ENCODE measurements at places on chromosomes 2 and 18.

DNA sequence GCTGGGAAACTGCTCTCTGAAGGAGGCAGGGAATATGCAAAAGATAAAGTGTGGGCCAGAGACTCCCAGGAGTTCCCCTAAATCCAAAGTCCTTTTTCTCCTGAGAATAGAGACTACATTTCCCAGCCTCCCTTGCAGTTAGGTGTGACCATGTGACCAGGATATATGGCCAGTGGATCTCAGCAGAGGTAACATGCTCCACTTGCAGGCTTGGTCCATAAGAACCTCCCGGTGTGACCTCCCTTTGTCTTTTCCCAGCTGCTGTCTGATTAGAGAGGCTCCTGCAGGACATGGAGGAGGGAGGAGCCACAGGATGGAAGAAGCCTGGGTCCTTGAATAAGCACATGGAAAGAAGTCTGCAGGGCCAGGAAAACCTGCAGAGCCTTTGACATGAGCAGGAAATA, 76.2 kb downstream of the TGFA start:
- DNase-seq: no peak

DNA sequence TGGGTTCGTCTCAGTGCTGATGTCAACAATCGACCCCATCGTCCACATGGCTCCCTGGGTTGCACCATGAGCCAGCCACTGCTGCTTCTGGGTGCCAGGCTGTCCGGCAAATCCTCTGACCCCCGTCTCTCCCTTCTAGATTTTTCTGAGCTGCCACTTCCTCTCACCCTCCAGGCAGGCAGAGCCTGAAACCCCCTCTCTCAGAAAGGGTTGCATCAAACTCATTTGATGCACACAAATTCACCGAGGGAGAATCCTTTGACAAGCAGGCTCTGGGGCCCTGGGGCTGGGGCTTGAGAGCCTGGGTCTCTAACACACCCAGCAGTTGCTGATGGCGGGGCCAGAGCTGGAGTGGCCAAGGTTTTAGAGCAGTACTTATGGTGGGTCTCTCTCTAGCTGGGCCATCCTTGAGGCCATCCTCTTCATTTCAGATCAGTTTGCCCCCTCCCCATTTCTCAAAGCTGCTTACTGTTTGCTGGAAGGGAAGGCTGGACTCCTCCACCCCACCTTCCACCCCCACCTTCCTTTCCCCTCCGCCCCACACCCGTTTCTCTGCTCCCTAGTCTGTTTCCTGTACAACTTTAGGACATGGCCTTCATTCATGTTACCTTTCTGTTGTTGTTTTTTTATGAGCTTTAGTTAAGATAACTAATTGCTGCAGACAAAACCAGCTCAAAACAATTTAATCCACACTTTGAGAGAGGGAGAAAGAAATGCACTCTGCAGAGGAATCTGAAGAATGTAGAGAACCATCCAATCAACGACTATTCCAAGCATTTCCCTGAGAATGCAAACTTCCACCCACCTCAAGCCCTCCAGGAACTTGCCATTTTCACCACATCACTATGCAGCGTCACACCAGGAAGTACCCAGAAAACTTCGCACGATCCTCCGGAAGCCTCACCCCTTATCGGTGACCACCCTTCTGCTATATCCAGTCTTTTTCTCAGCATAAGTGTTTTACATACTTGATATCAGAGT, 69.5 kb downstream of the ARL4C start:
- DNase-seq: peak; percentile 69

- DNase-seq: no peak
Measured at GRCh38 chr2:230410861-230411569, 5.0 kb upstream of the SP100 start.

DNA sequence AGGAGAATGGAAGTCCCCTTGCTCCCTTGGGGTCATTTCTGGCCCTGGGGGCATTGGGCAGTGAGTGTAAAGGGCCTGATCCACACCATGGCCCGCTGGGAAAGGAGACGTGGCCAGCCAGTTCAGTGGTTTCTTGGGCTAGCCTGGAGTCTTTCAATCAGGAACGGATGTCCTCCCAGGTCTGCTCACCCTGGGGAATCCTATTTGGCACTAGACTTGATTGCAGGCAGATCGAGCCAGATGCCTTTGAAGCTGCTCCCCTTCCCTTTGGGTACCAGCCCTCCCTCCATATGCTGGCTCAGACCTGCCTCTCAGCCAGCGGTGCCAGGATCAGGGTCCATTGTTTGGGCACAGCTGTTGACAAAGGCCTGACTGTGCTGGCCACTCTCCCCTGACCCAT, 11.0 kb downstream of the FBLN7 start:
- DNase-seq: no peak

DNA sequence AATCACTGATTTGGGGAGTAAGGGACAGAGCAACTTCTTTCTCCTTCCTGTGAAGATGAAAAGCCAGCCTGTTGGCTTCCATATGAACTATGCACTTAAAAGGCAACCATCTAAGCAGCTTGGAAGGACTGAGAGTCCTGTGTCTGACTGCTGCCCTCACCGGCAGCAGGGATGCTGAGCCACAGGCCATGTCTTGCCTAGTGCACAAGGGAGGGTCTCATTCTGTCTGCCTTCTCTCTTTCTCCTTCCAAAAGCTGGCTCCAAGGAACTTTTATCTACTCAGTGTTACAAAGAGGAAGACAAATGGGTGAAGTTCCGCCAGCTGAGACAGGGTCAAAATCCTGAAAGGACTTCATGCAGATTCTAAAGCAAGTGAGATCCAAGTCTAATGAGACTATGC, 146.3 kb downstream of the MTCL1 start:
- DNase-seq: no peak

GRCh38 chr2:146228020-146228393, 1616.8 kb upstream of the ACVR2A start:
- no peak for DNase-seq

- no peak for DNase-seq
Measured at GRCh38 chr2:112725545-112726457, 5.0 kb downstream of the NT5DC4 start.

DNA sequence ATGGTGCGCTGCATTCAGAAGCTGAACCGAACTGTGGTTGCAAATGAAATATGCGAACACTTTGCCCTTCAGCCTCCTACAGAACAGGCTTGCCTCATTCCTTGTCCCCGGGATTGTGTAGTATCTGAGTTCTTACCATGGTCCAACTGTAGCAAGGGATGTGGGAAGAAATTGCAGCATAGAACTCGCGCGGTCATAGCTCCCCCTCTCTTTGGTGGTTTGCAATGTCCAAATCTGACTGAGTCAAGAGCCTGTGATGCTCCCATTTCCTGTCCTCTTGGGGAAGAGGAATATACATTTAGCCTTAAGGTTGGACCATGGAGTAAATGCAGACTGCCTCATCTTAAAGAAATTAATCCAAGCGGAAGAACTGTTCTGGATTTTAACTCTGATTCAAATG, 291.4 kb downstream of the THSD7B start:
- DNase-seq: no peak

GRCh38 chr2:70086278-70086837, 919 bp upstream of the PCBP1 start:
- peak; percentile 60 for DNase-seq

DNA sequence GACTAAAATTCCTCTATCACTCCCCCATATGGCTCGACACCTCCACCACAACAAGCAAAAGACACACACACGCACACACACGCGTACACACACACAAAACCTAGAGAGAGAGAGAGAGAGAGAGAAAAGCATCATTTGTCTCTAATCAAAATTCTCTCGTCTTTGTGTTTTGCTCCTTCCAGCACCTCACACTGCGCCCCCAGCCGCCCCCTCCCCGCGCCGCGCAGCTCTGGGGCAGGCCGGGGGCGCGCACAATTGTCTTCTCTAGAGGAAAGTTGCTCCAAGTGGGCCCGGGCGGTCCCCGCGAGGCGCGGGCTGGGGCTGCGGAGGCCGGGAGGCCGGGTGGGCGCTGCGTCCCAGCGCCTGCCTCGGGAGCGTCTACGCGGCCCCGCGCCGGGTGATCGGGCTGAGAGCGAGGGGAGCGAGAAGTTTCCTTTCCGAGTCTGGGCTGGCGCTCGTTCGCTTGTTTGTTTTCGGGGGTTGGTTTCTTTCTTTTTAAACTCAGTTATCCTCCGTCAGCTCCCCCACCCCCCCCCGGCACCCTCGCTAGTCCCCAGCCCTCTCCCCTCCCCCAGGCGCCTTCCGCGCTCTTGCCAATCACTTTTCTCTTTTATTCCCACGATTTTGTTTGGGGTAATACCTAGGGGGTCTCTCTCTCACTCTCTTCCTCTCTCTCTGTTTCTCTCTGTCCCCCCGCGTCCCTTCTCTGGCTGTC, 4.1 kb downstream of the ZEB2 start:
- DNase-seq: no peak

DNA sequence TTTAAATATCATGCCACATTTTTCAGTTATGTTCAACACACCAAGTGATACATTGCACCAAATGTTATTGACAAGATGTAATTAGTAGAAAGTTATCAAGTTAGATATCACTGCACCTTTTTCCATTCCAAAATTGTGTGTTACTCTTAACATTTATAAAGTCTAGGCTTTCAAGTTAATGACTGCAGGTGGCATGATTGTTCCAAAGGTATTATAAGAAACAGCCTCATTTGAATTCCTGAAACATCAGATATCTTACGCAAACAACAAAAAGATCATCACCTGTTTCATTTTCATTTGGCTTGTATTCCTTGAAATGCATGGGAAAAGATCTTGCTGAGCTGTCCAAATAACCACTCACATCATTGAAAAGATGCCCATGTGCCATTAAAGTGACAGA, 1528.2 kb upstream of the ZEB2 start:
- no peak for DNase-seq

DNA sequence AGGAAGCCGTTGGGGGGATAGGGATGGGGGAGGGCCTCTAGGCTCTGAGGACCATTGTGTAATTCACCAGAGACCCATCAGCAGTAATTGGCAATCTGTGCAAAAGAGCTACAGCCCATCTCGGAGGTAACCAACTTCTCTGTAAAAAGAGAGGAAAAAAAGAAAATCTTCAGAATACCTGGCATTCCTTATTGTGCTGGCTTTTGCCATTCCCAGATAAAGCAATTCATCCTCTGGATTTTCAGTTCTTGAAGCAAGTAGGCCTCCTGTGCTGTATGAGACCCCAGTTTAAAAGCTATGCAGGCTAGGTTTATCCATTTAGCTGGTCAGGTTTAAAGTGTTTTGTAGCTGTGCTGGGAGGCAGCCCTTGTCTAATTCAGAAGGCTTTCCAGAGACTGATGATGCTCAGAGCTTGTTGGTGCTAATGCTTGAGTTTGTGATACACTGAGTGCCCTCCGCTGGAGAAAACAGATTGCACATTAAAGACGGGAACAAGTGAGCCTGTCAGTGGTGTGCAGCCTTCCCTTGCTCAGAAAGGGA, at the start of gene LRRTM4:
Gene LRRTM4, minus strand, starts transcription at position 446 of the 540 bp plus-strand sequence.
- DNase-seq: no peak

- no peak for DNase-seq
Measured at GRCh38 chr18:63043516-63043915, 276.1 kb downstream of the BCL2 start.

GRCh38 chr2:204909791-204910190, 364.5 kb downstream of the PARD3B start:
- no peak for DNase-seq

DNA sequence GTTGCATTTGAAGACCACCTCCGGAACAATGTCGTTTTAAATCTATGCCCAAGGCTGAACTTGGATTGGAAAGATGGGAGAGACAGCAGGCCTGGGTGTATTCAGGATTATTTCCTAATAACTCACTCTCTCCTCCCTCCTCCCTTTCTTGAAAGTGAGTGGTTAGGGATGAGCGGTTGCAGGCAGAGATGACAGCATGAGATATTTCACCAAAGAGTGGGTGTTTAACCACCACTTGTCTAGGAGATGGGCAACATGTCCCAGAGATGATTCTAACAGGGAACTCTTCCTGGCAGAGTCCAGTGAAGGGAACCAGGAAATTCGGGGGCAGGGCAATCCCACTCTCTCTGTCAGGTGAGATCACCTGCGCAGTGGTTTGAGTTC, 123.2 kb downstream of the KCTD1 start:
- no peak for DNase-seq

- DNase-seq: no peak
Measured at GRCh38 chr2:166341426-166341825, 34.3 kb downstream of the SCN9A start.

DNA sequence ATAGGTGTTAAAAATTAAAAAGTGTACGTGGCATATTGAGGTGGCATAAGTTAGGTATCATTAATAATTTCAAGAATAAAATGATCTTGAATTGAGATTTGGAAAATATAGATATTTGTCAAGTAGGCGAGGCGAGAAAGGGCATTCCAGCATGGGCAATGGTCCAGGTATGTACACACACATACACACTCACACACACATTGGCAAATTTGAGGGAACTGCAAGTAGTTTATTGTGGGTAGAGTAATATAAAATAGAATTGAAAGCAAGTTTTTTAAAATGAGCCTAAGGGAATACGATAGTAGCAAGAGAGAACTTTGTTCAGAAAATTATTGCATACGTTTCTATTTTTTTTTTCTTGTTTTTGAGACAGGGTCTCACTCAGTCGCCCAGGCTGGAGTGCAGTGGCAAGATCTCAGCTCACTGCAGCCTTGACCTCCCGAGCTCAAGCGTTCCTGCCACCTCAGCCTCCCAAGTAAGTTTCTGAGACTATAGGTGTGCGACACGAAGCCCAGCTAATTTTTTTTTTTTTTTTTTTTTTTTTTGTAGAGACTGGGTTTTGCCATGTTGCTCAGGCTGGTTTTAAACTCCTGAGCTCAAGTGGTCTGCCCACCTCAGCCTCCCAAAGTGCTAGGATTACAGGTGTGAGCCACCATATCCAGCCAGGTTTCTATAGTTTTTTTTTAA, 96.7 kb upstream of the SLC39A10 start:
- no peak for DNase-seq

DNA sequence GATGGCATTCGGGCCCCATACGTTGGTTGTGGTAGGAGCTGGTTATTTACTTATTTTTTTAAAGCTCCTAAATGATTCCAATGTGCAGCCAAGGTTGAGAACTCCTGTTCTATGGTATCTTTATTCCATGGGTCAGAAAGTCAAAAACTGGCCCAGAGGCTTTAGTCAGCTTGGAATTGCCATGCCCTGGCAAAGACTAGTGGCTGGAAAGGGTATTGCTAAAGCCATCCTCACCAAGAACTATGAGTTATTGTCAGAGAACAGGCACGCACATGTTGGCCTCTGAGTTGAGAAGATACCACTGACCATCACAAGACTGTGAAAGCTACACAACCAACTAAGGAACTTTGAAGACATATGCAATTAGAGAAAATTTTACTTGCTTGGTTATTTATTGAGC, 47.9 kb upstream of the ACMSD start:
- DNase-seq: no peak

- DNase-seq: no peak
Measured at GRCh38 chr2:240452462-240453256, 17.2 kb downstream of the GPC1 start.

- no peak for DNase-seq
Measured at GRCh38 chr2:235046589-235046988, 94.8 kb downstream of the SH3BP4 start.

DNA sequence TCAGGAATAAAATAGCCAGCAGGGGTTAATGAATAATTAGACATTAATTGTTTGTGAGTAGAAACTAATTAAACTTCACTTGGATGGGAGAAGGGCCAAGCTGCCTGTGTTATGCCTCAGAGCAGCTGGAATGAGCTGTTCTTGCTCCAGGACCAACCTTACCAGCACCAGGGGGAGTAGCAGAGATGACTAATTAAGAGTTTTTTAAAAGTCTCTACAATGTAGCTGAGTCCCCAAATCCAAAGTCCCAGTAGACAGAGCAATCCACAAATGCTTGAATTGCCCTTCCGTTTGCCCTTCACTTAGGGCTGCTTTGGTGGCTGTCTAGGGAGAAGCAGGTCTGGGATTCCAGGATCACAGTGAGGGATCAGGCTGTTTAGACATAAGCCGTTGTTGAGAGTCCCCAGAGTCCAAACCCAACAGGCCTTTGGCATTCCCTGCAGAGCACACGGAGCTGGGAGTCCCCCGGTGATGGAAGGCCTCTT, 59.4 kb downstream of the RHOB start:
- DNase-seq: no peak

GRCh38 chr2:76009484-76009883, 298.8 kb upstream of the GCFC2 start:
- DNase-seq: no peak

Measured in T-helper 1 cell (primary cell).